ENCODE measurements at places on chromosomes 3 and 15.

DNA sequence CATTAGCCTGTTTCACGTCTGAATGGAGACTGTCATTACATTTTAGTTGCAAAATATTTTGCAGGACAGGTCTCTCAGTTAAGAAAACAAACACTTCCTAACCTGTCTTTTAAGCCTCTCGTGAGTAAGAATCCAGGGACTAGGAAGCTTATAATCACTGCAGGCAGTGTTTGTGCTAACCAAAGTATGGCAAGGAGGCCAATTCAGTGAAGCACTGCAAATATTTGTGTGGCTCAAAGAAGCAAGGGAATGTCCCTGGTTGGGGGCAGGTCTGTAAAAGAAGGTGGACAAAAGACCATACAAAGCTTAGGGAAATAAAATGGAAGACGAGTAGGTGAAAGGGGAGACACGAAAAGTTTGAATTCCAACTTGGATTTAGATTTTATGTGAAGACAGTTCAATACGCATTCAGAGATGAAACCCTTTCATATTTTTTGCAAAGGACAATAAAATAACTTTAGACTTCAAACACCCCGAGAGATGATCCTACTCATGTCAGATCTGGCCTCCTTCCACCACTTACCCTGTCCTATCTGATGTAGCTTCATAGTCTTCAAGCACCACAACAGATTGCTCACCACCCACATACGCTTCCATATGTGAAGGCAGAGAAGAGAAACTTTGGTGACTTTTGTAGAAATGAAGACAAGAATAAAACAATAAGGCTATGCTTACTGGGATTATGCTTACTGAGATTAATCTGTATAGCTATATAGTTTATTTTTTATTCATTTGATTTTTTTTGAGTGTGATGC, 240.9 kb downstream of the TUSC7 start:
- no peak for DNase-seq

GRCh38 chr15:46265664-46266347, 631.0 kb downstream of the SQOR start:
- no peak for DNase-seq

DNA sequence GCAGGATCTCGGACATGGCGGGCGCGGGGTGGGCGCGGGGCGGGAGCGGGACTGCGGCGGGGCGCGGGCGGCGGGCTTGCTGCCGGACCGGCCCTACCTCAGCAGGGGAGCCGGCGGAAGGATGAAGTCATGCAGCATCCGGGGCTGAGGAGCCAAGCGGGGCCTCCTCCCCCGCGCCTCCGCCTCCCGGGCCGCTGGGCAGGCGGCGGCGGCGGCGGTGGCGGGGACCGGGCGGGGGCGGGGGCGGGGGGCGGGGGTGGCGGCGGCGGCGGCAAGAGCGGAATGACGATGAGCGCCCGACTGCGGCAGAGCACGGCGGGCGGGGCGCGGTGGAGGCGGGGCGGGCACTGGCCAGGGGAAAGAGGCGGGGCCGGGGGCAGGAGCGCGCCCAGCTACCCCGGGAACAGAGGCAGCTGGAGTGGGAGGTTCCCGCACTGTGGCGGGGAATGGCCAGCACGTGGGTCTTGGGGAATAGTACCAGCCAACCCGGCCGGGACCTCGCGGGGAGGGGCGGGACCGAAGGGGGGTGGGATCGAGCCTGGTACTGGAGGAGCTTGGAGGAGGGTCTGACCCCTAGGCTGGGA, at the start of gene CAMK2N2:
Gene CAMK2N2, minus strand, starts transcription at position 284 of the 584 bp plus-strand sequence. Its CDS starts 268 bp downstream, at position 16.
- peak; percentile 22 for DNase-seq

- no peak for DNase-seq
Measured at GRCh38 chr3:72587282-72587681, 261.0 kb downstream of the SHQ1 start.

DNA sequence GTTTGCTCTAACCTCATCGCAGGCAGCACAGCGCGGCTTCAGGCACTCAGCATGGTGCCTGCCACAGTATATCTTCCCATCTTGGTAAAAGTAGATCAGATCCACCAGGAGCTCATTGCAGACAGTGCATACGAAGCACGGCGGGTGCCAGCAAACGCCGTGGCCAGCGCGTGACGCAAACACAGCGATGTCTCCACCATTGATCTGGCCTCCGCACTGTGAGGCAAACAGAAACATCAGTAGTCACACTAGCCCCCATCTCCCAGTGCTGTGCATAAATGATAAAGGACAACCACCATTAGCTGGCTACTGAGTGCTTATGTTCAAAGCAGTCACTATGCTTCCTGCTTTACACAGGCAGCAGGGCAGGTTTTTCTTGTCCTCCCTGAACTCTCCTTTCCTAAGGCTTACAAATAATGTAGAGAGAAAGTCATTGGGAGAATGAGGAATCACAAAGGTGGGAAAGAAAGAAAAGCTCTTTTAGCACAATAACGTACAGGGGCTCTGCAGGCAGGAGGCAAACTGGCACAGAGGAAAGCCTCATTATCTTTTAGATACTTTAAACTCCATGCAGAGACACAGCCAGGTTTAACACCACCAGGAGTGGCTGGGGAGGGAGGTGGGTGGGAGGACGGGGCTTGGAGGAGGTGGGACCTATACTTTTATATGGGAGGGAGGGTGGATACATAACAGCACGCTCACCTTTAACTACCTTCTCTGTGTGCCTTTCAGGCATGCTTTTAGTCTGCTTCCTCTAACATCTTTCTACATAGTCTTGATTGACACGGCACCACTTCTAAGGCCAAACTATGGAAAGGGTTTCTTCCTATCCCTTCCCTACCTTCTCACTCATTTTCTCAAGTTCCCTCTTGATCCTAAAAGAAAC, 67.9 kb downstream of the PRICKLE2 start:
- no peak for DNase-seq

DNA sequence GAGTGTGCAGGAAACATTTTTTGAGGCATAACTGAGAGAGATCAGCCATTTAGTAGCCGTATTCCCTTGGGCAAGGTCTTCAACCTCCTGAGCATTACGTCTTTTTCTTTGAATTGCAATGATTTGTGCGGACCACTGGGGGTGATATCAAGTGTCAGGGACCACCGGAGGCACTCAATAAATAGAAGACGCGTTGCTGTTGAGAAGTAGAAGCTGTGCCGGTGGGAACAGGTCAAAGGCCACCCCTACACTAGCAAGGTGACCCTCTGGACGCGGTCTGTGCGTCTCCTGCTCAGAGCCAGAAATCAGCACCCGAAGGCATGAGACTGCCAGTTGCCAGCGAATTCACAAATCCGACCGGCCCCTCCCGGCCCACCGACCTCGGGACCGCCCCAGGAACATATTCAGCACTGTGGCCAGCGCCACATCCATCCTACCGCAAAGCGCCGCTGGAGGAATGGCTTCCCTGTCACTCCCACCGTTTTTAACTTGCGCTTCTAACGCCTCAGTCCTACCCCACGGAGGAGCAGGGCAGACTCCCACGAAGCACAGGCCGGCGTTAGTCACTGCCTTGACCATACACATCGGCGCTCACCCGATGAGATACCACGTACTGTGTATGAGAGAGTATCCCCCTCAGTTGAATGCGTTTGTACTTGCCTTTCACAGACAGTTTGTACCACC, 1.4 kb upstream of the GHSR start:
- no peak for DNase-seq

DNA sequence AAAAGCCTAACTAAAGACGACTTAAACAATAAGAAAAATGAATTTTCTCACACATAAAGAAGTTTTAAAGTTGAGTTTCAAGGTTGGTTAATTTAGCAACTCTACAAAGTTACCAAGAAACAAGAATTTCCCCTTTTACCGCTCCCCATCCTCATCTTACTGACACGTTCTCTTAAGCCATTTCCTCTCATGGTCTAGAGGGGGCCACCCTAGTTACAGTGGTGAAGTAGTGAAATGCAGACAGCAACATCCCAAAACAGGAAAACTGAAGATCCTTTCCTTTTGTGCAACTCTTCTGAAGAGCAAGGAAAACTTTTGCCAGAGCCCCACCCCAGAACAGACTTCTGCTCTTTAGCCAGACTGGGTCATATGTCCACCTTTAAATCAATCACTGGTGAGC, 17.3 kb upstream of the SOX14 start:
- no peak for DNase-seq

- no peak for DNase-seq
Measured at GRCh38 chr3:162774613-162775100, 1278.0 kb downstream of the OTOL1 start.

DNA sequence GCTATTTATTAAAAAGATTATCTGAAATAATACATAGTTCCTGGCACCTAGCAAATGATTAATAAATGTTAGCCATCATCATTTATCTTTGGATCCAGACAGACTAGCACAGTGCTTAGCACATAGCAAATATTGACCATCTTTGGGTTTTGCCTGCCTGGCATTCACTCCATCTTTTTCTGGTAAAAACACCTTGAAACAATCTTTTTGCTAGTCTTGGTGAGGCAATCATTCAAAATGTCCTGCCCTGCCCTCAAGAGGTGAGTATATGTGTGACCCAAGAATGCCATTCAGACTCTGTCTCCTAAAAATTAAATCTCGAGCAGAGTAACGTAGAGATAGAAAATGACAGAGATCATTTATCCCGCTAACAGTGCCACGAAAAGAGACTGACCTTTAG, 78.3 kb upstream of the ZNF280D start:
- no peak for DNase-seq

DNA sequence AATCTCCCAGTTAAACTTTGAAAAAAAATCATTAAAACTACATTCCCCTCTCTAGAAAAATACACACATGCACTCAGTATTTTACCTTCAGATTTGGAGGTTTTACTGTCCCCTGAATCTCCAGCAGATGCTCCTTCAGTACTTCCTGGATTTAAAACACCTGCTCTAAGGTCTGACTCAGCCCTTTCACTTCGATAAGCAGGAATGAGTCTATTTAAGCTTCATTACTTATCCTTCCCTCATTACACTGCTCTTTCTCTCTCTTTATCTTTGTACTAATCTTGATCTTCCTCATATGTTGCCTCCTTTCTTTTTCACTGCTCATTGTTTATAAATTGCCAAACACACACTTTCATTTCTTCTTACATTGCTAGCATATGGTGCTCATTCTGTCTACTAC, 443.9 kb downstream of the DIPK2A start:
- no peak for DNase-seq

DNA sequence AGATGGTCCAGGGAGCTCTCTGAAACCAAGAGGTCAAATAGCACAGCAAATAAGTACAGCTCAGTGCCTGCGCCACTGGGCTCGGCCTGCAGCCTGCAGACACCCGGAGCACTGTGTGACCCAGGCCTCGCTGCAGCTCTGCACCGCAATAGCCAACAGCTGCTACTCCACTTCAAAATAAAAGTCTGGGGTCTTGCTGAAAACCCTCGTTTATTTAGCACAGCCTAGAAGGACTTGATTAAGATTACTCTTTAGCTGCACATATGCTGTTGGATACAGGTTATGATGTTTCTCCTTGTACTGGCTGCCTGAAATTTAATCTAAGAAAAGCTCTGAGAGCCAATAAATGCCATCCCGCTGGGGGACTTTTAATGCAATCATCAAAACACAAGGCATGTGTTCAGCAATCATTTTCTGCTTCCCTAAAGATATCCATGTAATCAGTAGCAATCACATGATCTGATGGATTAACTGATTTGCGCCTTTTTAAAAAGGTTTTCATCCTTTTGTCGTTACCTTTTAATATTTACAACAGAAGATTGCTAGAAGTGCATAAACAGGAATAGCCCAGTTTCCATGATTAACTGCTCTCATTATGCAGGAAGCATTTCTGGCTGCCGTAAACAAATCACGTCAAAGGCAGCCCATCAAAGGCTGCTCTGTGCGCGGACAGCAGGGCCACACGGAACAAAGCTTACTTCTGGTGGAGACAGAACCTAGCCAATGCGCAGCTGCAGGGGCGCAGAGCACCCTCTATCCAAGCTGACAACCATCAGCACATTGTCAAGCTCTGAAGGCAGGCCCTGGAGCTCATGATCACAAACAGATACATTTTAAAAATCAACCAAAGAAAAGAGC, 58.8 kb downstream of the CLASP2 start:
- peak; percentile 99 for DNase-seq

DNA sequence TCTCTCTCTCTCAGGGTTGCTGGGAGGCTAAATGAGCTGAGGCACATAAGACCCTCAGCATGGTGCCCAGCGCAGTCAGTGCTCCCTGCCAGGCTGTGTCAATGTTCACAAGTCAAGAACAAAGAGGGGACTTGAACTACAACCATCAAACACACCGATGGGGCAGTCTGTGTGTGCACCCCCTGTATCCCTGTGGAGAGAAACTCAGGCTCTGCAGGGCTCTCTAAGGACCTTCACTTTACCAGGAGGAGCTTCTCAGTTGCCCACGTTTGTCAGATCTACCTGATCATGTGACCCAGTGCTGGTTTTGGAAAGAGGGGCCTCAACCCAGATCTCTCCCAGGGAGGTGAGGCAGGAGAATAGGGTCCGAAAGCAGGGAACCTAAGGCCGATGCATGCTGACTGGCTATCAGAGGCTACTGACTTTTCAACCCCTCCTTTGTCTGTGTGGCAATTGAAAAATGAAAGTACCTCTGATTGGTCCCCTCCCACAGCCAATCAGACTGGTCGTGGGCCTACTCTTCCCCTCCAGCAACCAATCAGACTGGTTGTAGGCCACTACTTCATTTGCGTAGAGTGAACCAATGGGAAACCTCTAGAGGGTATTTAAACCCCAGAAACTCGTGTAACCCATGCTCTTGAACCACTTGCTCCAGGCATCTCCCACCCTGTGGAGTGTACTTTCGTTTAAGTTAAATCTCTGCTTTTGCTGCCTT, 34.0 kb downstream of the RHCG start:
- DNase-seq = peak; percentile 92

DNA sequence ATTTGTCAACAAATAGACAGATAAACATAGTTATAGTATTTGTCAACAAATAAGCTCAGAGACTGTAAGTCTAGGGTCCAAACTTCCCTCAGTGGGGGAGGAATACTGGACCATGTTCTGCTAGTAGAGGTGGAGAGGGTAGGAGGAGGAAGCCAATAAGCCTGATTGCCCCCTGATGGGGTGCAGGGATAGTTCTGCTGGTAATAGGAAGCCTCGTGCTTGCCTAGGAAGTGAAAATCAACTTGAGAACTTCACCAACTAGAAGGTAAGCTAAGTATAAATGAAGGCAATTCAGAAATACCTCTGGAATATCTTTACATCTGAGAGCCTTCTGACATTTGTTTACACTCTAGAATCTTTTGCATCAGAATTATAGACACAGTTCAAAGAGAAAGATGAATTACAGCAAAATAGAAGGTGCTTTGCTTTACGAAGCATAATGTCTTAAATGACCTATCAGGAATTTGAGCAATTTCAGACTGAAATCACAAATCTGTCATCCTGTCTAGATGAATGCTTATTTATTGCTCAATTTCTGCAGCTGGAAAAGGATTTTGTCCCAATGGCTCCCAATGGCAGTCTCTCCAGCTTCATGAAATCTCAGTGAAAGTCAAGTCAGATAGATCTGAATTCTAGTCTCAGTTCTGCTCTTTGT, 225.6 kb upstream of the TBC1D5 start:
- DNase-seq = no peak

All from pons (tissue), 1 donor.